Hindlimb muscle (tissue), 1 donor: ENCODE measurements at places on chromosomes 16 and 17. TPM values are rescaled to one million over a fixed set of nuclear protein-coding genes. Genes with fewer than 3 reads are reported as not detected.

- DNase-seq = no peak
These were observed 12.2 kb upstream of the LONP2 start for GRCh38 chr16:48231727-48232492.

DNA sequence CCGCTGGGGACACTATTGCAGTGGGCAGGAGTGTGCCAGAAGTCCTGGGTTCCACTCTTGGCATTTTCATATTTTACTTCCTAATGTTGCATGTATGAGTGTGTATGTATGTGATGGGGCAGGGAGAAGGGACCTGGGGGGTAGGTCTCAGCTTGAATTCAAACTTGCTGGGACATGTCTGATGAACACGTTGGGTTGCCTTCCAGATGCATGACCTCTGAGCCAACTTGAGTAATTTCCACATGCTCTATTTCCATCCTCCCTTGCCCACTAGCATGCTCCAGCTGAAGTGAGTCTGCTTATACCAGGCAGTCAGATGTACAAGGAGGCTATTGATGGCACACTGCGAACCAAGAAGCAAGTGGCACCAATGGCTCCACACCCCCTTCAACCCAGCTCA, 32.9 kb upstream of the SRSF1 start:
- DNase-seq = no peak

GRCh38 chr17:79317916-79318315, 243.3 kb downstream of the ENGASE start:
- no peak for DNase-seq

DNA sequence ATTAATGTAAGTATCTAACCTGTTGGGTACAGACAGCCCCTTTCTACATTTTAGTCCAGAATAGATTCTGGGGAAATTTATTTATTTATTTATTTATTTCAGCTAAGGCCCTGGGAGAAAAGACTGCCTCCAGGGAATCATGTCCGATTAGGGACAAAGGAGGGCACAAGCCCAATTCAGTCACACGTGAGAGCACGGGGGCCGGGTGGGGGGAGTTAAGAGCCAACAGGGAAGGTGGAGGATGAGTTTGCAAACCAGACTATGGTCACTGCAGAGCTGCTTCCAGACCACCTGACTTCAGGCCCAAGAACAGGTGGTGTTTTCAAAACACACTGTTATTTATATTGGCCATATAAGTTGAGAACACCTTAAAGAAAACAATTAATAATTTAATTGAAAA, 1.6 kb upstream of the ZFHX3 start:
- no peak for DNase-seq

- DNase-seq = no peak
These were observed 29.4 kb upstream of the BAHCC1 start for GRCh38 chr17:81365601-81366585.

GRCh38 chr17:66469890-66470289, 167.5 kb downstream of the PRKCA start:
- DNase-seq = no peak

NT5M gene
- 7.4 TPM for polyA plus RNA-seq

RAB37 gene
- 1.2 TPM for polyA plus RNA-seq

SLC16A11 gene
- 0.50 TPM for polyA plus RNA-seq

SLC5A10 gene
- 0.12 TPM for polyA plus RNA-seq

- DNase-seq = no peak
These were observed 42.9 kb downstream of the LDHD start for GRCh38 chr16:75073545-75074303.

GPR139 gene
- not detected for polyA plus RNA-seq

DNA sequence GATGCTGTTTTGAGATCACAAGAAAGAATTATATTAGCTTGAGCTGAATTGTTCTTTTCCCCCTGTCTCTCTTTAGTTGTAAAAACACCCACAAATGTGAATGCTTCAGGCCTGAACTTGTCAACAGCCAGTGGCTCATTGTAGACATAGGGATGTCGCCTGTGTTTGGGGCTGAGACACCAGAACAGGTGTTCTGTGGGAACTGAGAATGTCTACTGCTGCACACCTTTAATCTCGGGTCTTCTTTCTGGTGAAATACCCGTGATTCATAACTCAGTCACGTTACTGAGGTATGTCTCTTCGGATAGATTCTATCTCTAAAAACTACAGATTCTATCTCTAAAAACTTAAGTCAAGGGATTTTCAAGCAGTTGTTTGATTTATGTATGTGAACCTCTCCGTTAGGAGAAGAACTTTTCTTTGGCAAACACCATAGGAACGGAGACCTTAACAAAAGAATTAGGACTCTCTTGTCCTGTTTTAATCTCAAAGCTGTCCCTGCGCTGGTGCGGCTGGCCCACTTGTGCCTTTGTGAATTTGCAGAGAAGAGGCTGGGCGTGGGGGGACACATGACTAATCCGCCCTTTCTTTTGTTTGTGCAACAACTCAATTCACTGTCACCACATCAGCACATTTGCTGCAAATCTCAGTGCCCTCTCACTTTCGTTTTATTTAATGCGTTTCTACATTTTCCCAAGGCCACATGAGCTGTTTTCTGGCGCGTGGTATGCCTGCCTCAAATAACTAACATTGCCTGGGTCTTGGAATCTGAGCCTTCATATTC, 643.0 kb downstream of the MAF start:
- DNase-seq = no peak

AOC2 gene
- polyA plus RNA-seq = 1.0 TPM

GRCh38 chr17:69630056-69630635, 215.6 kb downstream of the MAP2K6 start:
- DNase-seq = peak; percentile 48

- DNase-seq = no peak
These were observed 2.6 kb downstream of the RARA start for GRCh38 chr17:40311575-40311974.

DNA sequence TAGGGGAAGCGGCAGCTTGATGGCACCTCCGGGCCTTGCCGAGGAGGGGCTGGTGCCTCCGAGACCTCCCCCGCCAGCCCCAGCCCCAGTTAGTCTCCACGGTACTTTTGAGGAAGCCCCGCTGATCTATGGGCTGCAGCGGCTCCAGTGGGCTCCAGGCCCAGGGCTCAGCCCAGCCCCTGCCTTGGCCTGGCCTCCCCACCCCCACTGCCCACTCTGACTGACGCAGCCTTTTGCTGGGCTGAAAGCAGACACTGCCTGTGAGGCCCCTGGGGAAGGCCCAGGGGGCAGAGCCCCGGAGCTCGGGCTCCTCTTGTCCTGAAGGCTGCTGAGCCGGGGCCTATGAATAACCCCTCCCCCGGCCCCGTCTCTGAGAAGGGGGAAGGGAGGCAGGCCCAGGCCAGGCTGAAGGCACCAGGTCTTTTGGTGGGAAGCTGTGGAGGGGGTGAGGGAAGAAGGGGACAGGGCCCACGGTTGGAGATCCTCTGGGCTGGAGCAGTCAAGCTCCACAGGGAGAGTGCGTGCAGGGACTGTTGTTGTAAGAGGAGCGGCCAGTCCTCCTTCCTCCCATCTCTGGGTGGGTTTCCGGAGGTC, 7.5 kb upstream of the SMTNL2 start:
- DNase-seq = no peak

DNA sequence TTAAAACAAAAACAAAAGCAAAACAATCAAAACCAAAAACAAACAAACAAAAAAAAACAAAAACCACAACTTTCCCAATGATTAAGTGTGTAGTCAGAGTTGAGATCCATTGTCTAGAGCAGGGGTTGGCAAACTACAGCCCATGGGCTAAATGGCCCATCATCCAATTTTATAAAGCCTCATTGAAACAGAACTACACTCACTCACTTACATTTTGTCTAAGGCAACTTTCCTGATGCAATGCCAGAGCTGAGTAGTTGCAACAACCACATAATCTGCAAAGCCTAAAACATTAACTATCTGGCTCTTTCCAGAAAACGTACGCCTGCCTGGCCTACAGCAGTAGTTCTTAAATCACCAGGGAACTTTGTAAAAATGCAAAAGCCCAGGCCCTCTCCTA, 124.1 kb downstream of the SOX9 start:
- DNase-seq = no peak

DNA sequence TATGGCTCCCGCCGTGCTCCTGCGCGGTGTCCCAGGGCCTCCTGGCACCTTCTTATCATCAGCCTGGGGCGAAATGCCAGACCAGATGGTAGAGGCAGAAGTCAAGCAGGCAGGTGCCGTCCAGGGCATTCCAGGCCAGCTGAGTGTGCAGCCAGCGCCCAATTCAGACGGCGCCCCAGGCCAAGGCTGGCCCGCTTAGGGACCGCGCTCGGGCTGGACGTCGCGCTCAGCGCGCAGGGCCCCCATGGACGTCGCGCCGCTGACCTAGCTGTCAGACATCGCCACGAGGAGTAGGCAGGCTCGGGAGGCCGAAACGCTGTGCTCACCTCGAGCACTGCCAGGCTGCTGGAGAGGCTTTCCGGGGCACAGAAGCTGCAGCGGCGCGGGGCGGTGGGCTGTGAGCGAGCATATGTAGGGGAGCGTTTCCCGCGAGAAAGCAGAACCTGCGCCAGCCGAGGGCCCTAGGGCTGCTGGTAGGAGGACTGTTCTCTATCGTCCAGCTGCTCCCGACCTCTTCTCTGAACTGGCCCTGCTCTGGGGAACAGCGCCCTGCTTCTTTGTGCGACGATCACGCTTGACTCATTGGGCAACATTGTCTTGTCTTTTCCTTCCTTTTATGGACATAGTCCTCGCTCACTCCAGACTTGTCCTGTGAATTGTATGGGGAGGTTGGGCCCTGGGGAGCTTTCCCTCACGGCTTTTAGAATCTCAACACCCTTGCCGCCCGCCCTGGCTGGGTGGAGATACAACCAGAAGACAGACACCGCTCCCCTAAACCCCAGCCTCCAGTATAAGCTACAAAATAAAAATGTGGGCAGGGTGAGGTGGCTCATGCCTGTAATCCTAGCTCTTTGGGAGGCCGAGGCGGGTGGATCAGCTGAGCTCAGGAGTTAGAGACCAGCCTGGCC, 8.4 kb upstream of the CA4 start:
- no peak for DNase-seq

TBC1D3H gene
- polyA plus RNA-seq = not detected

DNA sequence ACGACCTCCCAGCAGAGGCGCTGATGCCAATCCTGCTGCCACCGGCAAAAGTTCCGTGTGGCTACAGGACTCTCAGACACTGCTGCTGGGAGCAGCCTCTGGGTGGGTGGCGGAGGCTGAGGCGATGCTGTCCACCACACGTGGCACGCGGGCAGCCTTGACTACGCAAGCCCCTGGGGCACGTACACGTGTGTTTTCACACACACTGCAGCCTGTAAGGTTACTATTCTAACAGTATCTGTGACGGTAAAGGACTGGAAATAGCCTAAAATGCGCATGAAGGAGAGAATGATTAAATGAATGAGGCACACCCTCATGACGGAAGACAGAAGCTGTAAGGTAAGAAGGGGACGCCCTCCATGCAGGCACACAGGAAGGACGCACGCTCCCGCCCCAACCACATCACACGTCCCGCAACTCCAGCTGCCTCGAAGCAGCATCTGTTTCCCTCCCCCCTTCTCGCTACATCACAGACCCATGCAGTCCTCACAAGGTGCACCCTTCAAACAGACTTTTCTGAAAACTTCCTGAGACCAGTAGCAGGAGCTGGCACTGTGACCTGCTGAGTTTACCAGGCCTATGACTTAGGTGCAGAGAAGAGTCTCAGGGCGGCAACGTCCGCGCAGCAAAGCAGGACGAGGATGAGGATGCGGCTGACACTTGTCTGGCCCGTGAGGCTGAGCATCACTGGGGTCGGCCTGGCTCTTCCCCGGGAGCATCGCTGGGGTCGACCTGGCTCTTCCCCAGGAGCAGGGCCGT, 28.7 kb upstream of the FASN start:
- DNase-seq = no peak

- no peak for DNase-seq
These were observed 31.4 kb downstream of the HIC1 start for GRCh38 chr17:2086306-2086705.

NPIPA5 gene
- 14.3 TPM for polyA plus RNA-seq

GRCh38 chr17:7841396-7841914, 7.4 kb downstream of the KDM6B start:
- peak; percentile 90 for DNase-seq

TUBB3 gene
- polyA plus RNA-seq = 7.2 TPM

KLHL10 gene
- polyA plus RNA-seq = 0.15 TPM

RNF167 gene
- polyA plus RNA-seq = 75.2 TPM

GRCh38 chr17:65876985-65877384, 314.9 kb downstream of the CEP112 start:
- no peak for DNase-seq

NOXO1 gene
- polyA plus RNA-seq = 1.3 TPM

MRPS23 gene
- polyA plus RNA-seq = 33.1 TPM

GRCh38 chr16:49382916-49383315, 9.3 kb downstream of the C16orf78 start:
- no peak for DNase-seq

SYCE1L gene
- 4.5 TPM for polyA plus RNA-seq

DNA sequence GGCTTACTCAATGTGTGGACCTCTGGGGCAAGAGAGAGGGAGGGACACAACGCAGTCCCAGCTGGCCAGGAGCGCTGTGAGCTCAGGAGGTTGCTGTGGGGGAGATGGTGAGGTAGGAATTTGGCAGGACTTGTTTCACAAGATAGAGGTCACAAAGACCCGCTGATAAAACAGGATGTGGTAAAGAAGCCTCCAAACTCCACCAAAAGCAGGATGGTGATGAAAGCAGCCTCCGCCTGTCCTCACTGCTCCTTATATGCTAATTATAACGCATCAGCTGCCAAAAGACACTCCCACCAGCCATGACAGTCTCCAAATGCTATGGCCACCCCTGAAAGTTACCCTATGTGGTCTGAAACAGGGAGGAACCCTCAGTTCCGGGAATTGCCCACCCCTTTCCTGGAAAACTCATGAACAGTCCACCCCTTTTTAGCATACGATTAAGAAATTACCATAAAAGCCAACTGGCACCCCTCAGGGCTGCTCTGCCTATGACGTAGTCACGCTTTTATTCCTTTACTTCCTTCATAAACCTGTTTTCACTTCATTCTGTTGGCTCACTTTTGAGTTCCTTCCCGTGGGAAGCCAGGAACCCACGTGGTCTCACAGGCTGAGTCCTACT, 5.3 kb upstream of the EIF4A3 start:
- no peak for DNase-seq

GRCh38 chr16:77937473-77938149, 84.7 kb upstream of the CLEC3A start:
- DNase-seq = peak; percentile 32

HS3ST3A1 gene
- 0.83 TPM for polyA plus RNA-seq

DNA sequence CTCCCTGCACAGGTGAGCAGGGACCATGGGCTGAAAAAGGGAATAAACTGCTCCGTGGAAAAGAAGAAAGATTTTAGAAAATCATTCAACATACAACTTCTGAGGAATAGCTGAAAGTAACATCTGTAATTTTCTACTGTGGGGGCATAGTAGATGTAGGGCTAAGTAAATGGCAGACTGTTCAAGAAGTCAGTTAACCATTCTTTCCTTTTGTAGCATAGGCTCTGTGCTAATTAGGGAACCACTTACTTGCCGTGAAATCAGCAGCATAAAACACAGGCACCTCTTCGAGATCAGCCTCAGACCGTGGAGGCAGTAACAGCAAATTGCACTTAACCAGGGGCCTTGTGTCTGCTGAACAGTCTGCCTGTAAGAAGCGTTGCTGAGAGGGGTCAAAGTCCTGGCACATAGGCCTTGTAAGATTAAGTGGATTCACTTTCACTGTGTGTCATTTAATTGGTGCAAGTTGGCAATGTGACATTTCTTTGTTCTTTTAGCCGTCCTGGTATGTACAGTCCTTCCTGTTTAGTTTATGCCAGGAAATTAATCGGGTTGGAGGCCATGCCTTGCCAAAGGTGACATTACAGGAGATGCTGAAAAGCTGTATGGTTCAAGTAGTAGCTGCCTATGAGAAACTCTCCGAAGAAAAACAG, 10.4 kb downstream of the COG1 start:
- DNase-seq = no peak

GRCh38 chr17:79138826-79139225, 64.2 kb downstream of the ENGASE start:
- DNase-seq = no peak
